PC-3 (cell line): ENCODE measurements at places on chromosomes 7 and 10. TPM values are rescaled to one million over a fixed set of nuclear protein-coding genes. Genes with fewer than 3 reads are reported as not detected.

The TMEM229A gene
- total RNA-seq = not detected in 2 replicates

The PSAP gene
- total RNA-seq = 334 and 342 TPM in 2 replicates

The ACSM6 gene
- not detected in 2 replicates for total RNA-seq

The ARMC10 gene
- 21.7 and 23.3 TPM in 2 replicates for total RNA-seq

The JAZF1 gene
- 2.2 and 2.3 TPM in 2 replicates for total RNA-seq

The NPSR1 gene
- not detected in 2 replicates for total RNA-seq

The CPN1 gene
- total RNA-seq = not detected in 2 replicates

The BTBD16 gene
- total RNA-seq = not detected in 2 replicates
